Fibroblast of villous mesenchyme (primary cell): ENCODE measurements at places on chromosomes 2 and 18.

DNA sequence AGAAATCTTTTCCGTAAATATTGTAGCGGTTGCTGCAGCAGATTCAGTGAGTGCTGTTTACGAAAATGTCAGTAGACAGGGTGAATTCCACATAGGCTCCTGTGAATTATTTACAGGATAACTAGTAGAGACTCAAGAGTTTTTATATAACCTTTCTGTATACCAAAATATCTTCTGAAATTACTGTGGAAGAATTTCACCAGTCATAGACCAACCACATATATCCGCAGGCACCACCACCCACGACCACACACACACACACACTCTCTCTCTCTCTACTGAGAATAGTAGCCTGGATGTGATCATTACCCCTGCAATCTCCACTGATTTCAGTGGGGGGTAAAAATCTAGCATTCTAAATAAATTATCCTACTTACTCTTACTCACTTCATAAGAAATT, 341.8 kb downstream of the RBM43 start:
- no peak for DNase-seq

GRCh38 chr2:73259704-73260337, 24.5 kb downstream of the FBXO41 start:
- DNase-seq: no peak

DNA sequence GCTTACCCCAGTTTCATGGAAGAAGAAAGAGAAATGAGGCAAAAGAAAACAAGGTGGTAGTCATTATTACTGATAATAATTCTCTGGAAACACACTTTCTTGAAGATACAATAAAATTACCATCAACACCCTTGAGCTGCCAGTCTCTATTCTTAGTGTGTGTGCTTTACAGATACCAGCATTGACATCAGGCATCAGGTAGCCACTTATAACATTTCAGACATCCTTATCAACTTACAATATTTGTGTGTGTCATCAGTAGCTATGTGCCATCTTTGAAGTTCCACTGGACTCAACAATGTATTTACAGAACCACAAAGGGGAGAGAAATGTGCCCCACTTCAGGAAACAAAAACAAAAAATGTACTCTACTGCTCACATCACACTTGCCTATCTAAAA, 62.1 kb downstream of the TCF4 start:
- DNase-seq: no peak

- DNase-seq: no peak
Observed at GRCh38 chr2:53442783-53443182, 324.8 kb upstream of the CHAC2 start.

- DNase-seq: peak; percentile 75
Observed at GRCh38 chr2:48356701-48357325, 173.1 kb upstream of the STON1 start.

GRCh38 chr18:55509631-55510324, 78.2 kb downstream of the TCF4 start:
- peak; percentile 70 for DNase-seq

GRCh38 chr2:134135793-134136192, 118.1 kb upstream of the MGAT5 start:
- DNase-seq: no peak

GRCh38 chr2:159961037-159961436, 101.4 kb downstream of the PLA2R1 start:
- no peak for DNase-seq

DNA sequence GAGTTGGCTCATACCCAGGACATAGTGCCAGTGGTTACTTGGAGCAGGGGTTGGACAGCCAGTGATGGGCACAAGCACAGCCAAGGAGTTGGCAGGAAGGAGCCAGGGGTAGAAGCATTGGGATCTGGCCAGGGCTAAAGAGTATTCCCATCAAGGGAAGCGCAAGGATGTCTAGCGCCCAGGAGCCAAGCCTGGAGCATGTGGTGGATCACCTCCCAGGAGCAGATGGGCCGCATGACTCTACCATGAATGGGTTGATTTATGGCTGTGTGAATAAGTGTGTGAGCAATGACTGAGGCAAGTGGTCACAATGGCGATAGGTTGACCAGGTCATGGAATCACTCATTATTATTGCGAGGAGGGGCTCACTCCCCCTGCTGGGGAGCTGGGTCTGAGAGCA, 111.1 kb downstream of the FHOD3 start:
- DNase-seq: no peak

- DNase-seq: no peak
Observed at GRCh38 chr2:12552092-12552491, 164.6 kb upstream of the TRIB2 start.

GRCh38 chr2:47295131-47295980, 107.6 kb upstream of the MSH2 start:
- no peak for DNase-seq

- no peak for DNase-seq
Observed at GRCh38 chr18:9182852-9183399, 46.3 kb downstream of the ANKRD12 start.

GRCh38 chr18:28136071-28136470, 40.9 kb downstream of the CDH2 start:
- peak; percentile 40 for DNase-seq
